Activated CD4-positive, alpha-beta T cell treated with anti-CD3 and anti-CD28 coated beads, Interleukin-2, Interleukin-6, amounts not matched to agents 100 ng/mL and 50 ng/mL, durations not matched to agents 16 hours and 8 hours (primary cell): ENCODE measurements at places on chromosomes 1 and 21.

- no peak for DNase-seq
These were observed 1.7 kb upstream of the LRRC52 start for GRCh38 chr1:165542015-165542631.

DNA sequence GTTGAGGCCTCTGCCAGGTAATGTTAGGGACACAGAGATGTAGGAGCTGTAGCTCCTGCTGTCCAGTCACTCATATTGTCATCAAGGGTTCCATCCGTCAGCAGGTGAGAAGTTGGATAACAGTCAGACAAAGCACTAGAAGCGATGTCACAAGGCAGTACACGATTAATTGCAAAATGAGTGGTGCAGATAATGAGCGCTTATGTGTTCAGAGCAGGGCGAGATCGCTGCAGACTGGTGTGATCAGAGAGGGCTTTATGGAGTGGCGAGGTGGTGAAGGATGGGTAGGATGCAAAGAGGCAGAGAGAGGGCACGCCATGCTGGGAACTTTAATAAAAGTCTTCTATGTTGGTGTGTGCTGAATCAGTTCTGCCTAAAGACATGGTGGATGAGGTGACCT is 8.8 kb downstream of the TMCC2 start:
- no peak for DNase-seq

DNA sequence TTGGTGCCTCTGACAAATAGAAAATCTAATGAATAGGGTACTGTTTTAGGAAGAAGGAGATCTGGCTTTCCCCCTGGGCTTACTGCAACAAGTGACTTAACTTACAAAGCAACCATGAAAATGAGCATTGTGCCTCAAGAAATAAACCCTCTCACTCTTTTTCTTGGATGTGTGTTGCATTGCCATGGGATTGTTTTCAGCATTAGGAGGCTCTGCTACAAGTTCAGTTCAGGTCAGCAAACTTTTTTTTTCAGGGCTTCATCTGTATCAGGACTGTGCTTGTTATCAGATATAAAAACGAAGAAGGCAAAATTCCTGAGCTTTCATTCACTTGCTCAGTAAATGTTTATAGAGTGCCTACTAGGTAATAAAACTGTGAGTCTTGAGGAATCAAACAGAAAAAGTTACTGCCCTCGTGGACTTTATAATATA is 37.8 kb upstream of the DOCK7 start:
- DNase-seq: no peak

DNA sequence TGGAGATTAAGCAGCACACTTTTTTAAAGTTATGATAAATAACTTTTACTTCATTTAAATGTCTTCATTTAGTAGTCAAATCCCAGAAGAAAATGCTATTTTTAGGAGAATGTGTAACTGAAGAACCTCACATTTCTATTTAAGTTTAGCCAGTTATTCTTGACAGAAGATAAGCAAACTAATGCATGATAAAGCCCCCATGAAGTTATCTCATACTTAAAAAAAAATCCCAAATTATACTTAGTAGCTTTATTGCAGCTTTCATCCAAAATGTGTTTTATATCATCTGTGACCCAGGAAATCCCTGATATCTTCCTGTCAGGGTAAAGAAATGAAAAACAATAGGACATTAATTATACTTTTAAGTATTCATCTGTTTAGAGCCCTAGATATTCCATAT is 124.8 kb upstream of the SYT6 start:
- DNase-seq: no peak

DNA sequence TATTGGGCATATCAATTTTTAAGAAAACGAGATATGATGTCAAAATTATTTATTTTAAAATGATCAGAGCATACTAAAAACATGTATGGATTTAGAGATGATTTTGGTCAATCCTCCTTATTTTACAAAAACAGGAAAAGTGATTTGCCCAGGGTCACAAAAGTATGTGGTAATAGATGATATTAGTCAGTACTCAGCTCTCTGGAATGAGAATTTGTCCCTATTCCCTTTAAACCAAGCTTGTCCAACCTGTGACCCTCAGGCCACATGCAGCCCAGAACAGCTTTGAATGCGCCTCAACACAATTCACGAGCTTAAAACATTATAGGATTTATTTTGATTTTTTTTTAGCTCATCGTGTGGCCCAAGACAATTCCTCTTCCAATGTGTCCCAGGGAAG is 104.7 kb downstream of the AKT3 start:
- DNase-seq: no peak

GRCh38 chr21:42784896-42785451 is 94.4 kb downstream of the WDR4 start:
- DNase-seq: no peak
